Stimulated activated naive CD8-positive, alpha-beta T cell treated with anti-CD3 and anti-CD28 coated beads, Interleukin-15, Interleukin-2, amounts not matched to agents 100 U/mL and 50 U/mL, for 24 hours (primary cell): ENCODE measurements at places on chromosomes 12 and 14.
A peak's percentile ranks its signal among the peaks of the same experiment; 100 is the strongest.

DNA sequence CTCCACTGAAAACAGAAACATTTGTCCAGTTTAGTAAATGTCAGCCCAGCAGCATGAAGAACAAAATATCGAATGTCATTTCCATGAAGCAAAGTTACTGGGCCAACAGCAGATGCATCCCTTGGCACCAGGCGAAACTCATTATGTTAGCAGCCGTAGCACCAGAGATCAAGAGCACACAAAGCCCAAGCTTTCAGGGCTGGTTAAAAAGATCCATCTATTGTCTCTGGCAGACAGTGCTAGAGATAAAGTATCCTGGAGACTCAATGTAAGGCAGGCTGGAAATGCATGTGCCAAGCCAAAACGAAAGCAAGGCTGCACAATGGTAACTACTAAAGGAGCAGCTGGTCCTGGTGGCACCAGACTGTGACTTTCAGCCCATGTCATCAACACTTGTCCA, 120.3 kb upstream of the PLEKHG7 start:
- DNase-seq, result no peak

DNA sequence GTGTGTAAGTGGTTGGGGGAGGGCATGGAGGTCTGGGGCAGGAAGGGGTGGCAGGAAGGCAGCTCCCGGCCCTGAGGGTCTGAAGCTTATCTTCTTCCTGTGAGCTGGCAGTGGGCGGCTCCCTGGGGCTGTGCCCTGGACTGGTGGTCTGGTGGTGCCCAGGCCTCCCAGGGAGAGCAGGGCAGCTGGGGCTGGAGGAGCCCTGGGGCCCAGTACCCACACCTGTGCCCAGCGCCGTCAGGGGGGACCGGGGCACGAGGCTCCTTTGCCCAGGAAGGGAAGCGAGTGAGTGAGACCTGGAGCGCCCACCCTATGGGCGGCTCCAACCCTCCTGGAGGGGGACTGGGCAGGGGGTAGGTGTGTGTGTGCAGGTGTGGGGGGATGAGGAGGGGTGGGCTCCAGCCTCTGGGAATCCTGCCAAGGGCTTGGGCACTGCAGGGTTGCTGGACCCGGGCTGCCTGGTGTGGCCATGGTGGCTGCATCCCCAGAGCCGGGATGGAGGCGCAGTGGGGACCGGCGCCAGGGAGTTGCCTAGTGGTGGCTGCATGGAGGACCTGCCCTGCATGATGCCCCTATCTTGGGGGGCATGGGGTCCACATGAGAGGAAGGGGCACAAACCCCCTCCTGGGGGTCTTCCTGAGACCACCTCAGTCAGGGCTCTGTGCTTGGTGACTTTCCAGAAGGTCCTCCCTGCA, 353.6 kb downstream of the TMEM121 start:
- DNase-seq, result no peak

- DNase-seq, result peak; percentile 69
These were observed 2.1 kb downstream of the PLXNC1 start for GRCh38 chr12:94150240-94151121.

DNA sequence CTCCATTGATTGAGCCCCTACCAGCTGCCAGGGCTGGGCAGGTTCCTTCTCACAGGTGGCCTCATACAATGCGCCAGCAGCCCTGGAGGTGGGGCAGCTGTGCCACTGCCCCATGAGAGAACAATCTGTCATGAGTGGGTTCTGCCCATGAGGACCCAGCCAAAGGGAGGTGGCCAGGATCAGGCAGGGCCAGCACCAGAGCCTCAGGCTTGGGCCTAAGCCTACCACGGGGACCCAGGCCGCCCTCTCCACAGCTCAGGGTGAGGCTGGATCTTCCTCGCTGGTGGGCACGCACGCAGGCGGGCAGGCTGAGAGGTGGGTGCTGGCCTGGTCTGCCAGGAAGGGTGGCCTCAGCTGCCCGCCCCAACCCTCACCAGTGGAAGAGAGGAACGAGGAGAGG, 110.7 kb downstream of the KIF26A start:
- no peak for DNase-seq

DNA sequence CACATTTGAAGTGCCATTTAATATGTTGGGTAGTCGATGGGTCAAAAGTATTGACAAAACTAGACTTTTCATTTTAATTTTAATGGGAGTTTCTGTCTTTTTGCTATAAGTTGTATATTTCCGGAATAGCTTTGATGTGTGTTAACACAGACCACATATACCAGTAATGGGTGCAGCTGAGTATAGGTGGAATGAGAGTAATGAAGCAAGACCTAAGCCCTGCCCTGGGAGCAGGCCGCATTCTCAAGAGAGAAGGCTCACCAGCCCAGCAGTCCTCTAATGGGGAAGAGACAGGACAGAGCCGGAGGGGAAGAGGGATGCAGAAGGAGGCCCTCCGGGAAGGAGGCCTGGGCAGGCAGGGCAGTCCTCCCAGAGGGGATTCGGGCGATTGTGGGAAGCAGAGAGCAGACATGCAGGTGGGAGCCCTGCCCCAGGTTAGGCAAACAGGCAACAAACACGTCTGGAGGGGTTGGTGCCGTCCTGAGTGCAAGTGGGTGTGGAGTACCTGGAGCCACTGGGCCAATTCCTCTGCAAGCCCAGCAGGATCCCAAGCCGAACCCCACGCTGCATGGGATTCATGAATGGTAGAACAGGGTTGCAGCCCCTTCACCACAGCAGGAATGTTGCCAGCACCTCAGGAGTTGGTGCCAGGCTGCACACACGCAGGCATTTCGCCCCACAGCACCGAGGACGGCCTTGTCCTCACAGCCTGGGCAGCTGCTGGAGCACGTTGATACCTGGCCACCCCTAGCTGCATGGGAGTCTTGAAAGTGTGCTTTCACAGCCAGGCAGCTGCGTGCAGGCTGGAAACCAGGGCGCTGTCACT, 7.8 kb downstream of the CKB start:
- DNase-seq, result no peak

- DNase-seq, result no peak
These were observed 253.8 kb upstream of the E2F7 start for GRCh38 chr12:77319166-77319565.

GRCh38 chr12:121793440-121793837, at the start of gene RHOF:
Gene RHOF, minus strand, starts transcription at chr12:121793688. Its CDS starts 55 bp downstream, at chr12:121793633.
- peak; percentile 84 for DNase-seq

- no peak for DNase-seq
These were observed 208.8 kb upstream of the EEA1 start for GRCh38 chr12:93137656-93138612.

DNA sequence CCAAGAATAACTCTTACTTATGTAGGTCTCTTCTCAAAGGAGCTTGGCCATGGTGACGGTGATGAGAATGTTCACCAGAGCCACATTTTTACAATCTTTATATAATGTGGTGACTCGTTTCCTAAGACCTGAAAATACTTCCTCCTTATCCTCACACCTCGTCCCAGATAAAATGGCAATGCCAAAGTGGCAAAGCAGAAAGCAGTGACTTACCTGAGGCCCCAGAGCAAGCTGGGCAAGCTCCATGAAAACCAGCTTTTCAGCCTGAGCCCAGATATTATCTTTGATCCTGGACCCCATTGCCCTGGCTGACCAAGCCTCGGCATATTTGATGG, 173.6 kb upstream of the PRMT8 start:
- DNase-seq, result no peak

- no peak for DNase-seq
These were observed 2.2 kb downstream of the BAZ1A start for GRCh38 chr14:34872822-34873588.

- no peak for DNase-seq
These were observed 11.4 kb downstream of the GPR19 start for GRCh38 chr12:12684375-12685106.

GRCh38 chr14:56422703-56423213, 156.8 kb upstream of the TMEM260 start:
- no peak for DNase-seq

GRCh38 chr12:4134448-4135263, 138.9 kb upstream of the CCND2 start:
- DNase-seq, result no peak

DNA sequence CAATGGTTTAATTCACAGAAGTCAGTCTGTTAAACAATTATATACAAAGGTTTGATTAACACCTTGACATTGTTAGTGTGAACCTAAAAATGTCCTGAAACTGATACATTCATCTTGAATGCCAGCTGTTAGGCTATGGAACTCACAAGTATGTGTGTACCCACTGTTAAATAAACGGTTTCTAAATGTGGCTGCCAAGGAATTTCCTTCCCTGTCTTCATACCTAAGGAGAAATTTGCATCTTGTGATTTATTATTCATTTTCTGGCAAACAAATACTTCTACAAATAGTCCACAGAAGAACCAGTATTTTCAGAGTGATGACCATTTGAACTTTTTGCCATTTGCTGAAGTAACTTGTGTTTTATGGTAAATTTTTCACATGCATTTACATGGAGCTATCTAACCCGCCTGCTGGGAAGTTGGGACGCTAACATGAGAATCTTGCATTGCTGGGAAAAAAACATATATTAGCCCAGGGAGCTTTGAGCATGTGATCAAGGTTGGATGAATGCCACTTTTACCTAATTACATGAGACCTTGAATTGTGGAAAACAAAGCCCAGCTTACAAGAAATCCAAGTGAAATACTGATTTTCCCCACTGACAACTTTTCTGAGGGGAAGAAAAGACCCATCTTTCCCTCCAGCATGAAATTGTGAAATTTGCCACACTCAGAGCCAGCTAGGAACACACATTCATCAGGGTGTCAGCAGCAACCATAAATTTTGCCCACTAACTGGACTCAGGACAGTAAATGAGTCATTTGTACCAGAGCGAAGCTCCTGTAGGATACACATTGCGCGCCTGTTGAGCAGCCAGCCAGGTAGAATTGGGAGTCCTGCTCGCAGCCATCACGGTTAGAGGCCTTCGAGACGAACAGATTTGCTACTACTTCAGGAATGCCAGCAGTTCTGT, 118.0 kb downstream of the KICS2 start:
- DNase-seq, result no peak

GRCh38 chr12:51536159-51536558, 54.9 kb upstream of the SCN8A start:
- no peak for DNase-seq

GRCh38 chr14:51879170-51879569, 18.8 kb downstream of the GNG2 start:
- no peak for DNase-seq

- no peak for DNase-seq
These were observed 68.7 kb downstream of the RFX4 start for GRCh38 chr12:106651552-106651951.

GRCh38 chr14:52399104-52399503, 85.0 kb downstream of the PTGER2 start:
- no peak for DNase-seq

DNA sequence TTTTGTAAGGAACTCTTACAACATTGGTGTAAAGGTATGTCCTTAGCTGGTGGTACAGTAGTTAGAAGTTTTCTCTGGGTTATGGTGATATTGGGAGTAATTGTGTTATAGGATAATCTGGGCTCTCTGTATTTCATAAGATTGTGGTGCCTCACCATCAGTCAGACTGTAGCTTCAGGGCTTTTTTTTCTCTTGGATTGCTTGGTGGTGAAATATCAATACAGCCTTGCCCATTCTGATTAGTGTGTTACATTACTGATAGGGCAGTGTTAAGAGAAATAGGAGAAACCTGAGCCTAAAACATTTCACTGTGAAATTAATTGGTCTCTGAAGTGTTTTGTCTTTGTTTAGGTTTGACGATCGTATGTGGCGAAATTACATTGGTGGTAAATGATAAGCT, 71.0 kb downstream of the RCOR1 start:
- DNase-seq, result no peak

DNA sequence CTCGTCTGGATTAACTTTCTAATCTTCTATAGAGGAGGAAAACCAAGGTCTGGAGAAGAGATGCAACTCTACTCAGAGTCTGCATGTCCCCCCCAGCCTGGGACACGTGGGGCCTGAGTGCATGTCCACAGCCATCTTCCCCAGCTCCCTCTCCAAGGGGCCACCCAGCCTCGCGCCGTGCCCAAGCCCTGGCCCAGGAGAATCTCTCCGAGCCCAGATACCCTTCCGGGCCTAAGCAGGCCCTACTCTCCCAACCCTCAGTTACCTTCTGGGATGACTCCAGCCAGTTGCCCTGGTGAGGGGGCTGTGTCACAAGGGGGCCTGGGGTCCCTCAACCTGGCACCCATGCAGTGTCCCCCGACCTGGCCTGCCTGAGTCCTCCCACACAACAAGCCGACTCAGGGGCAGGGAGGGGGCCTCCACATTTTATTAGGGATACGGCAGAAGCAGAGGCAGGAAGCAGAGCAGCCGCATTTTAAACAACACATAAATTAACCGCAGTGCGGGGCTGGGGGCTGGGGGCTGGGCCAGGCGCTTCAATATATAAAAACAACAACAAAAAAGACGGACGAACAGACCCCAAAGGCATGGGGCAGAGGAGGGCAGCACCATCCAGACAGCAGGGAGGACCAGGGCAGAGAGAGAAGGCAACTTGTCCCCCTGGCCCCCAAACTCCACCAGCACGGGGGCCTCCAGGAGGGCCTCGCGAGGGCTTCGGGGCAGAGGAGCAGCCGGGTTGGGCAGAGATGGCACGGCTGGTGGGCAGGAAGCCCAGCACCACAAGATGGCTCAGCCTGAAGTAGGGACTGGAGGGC, 37.3 kb downstream of the NCKAP5L start:
- DNase-seq, result no peak

- DNase-seq, result no peak
These were observed 34.7 kb downstream of the CDC42BPB start for GRCh38 chr14:103022685-103023044.

DNA sequence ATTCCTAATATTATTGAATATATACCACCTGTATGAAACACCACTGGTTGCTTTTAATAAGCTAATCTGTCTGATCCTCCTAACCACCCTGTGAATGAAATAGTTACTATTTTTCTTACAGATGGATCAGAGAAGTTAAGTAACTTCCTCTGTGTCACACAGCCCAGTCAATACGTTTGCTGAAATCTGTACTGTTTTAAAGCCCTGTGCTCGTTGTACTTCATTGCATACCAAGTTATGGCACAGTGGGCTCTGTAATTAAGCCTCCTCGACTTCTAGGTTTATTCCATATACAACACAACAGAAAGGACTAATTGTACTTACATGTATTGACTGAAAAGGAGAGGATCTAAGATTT, 137.9 kb downstream of the TPH2 start:
- DNase-seq, result no peak

DNA sequence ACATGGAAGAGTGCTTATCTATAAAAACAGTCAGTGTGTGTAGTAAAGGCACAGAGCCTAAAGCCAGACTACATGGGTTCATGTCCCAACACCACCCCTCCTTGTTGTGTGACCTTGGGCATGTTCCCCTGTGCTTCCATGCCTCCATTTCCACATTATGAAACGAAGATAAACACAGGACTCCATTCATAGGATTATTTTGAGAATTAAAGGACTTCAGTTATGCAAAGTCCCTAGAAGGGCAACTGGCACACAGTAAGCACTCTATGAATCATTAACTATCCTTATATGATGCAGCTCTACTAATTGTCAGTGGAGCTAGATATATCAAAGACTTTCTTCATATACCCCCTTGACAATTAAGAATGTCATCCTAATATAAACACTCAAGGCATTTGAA, 17.8 kb downstream of the IFNG-AS1 start:
- DNase-seq, result no peak

DNA sequence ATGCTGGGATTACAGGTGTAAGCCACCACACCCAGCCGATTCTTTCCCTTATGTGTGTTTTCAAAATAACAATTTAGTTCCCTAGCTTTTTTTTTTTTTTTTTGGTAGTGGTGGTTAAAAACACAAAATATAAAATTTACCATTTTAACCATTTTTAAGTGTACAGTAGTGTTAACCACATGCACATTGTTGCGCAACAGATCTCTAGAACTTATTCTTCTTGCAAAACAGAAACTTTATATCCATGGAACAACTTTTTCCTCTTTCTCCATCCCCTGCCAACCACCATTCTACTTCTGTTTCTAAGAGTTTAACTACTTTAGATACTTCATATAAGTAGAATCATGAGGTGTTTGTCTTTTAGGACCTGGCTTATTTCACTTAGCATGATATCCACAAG, 1.1 kb upstream of the NDUFA12 start:
- DNase-seq, result no peak
